ENCODE measurements at places on chromosomes 2 and 18. TPM values are rescaled to one million over a fixed set of nuclear protein-coding genes. Genes with fewer than 3 reads are reported as not detected.

The PTH2R gene
- not detected for total RNA-seq

GRCh38 chr2:20141806-20142205, 83.1 kb downstream of the SDC1 start:
- no peak overlapping the region for H3K4me3 ChIP-seq
- no peaks in the 10 kb centered on the region for H3K36me3 ChIP-seq
- H3K27ac ChIP-seq = peak overlapping the region; percentile 61

DNA sequence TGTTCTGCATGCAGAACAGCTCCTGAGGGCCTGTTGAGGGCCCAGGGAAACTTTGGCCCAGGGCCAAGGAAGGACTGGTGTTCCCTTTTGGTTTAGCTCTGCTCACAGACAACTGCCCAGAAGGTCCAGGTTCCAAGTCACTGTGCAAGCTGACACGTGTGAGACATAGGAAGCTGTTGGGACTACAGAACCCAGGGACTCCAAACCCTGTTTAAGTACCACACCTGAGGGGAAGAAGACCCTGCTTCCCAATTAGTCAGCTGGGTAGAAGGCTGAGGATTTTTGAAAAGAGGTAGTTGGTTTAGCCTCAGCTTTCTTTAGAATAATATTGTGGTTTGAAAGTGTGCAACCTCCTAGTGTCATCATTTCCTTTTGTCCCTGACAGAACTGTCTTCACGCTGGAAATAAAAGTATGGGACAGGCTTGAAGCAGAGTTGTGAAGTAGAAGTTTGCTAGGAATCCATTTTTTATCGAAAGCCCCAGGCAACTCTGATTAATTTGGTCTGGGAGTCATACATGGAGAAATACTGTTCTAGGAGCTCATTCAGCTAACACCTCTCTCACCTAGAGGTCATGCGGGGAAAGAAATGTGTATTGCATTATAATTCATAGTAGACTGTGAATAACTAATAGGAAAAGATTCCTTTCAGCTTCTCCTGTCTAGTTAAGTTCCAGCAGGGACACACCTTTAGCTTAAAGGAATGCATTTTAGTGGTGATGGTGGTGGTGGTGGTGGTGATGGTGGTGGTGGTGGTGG, 19.9 kb upstream of the IL1RL1 start:
- no peak overlapping the region for H3K27ac ChIP-seq
- no peaks in the 10 kb centered on the region for H3K4me1 ChIP-seq
- DNase-seq = no peak
- H3K36me3 ChIP-seq = no peaks in the 10 kb centered on the region
- H3K4me3 ChIP-seq = no peak overlapping the region

GRCh38 chr2:238042849-238043584, 17.8 kb upstream of the SCLY start:
- no peaks in the 10 kb centered on the region for H3K27me3 ChIP-seq
- H3K4me1 ChIP-seq = no peaks in the 10 kb centered on the region
- H3K27ac ChIP-seq = no peak overlapping the region
- H3K4me3 ChIP-seq = no peak overlapping the region

Data from PC-9 (cell line).